Stimulated activated CD8-positive, alpha-beta memory T cell treated with anti-CD3 and anti-CD28 coated beads, Interleukin-15, amount 100 ng/mL, for 4 hours (primary cell): ENCODE measurements at places on chromosomes 6 and 20.

DNA sequence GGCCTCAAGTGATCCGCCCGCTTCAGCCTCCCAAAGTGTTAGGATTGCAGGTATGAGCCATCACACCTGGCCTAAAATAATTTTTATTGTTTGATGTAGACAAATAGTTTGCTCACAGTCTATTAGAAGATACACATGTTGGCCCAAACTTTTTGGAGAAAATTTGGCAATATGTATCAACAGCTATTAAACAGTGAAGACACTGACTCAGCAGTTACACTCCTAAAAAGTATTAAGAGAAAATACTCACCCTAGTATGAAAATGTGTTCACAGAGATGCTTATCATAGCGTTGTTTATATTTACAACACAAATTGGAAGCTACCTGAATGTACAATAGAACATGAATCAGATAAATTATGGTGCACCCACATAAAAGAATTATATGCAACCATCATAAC, 173.1 kb downstream of the WDR27 start:
- DNase-seq, result no peak

DNA sequence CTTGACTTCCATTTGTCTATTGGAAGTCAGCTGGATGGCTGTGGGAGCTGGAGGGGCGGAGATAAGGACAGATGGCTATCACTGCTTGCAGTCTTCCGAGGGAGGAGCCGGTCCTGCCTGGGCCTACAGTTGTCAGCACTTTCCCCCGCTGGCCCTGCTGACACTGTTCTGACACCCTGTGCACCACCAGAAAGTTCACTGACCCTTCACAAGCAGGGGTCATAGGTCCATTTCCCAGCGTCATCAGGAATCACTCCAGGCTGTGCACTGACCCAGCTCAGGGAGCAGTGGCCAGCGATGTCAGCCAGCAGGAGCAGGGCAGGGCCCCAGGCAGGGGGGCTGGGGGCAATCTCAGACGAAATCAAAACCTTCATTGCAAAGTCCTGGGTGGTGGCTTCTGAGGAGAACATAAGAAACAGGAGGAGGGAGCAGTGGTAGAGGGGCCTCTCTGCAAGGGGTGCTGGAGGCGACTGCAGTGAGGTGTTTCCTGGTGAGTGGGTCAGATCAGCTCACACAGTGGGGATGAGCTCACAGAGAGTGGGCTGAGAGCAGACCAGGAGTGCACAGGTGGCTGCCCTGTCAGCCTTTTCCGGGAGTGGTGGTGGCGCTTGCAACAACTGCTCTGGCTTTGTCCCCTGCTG, 26.5 kb upstream of the PLEKHG1 start:
- DNase-seq, result no peak

- DNase-seq, result no peak
These were observed 106.5 kb upstream of the TRAF3IP2 start for GRCh38 chr6:111711984-111712752.

DNA sequence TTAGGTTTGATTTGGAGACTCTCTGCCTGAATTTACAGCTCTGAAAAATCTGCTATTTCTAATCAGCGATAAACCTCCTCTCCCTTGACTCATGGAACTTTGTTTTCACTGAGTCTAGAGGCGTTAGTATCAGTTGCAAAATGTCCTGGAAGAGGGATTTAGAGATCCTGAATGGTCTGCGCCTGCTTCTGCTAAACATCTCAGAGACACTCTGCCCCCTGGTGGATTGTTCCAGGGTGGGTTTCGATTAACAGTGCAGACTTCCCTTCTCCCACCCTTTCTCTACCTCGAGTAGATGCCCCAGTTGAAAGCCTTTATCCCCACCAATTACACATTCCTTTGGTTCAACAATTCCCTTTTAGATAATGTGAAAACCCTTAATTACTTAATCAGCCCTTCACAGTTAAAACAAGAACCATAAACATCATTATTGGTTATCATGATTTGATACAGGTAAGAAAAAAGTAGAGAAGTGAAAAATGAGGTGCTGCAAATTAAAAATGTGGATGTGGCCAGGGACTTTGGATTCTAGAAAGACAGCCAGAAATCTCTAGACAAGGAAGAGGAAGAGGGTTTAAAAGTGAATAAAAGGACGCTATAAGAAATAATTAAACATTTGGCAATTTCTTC, 5.5 kb downstream of the HTR1B start:
- no peak for DNase-seq

GRCh38 chr20:17503301-17504065, 27.7 kb downstream of the BFSP1 start:
- no peak for DNase-seq

DNA sequence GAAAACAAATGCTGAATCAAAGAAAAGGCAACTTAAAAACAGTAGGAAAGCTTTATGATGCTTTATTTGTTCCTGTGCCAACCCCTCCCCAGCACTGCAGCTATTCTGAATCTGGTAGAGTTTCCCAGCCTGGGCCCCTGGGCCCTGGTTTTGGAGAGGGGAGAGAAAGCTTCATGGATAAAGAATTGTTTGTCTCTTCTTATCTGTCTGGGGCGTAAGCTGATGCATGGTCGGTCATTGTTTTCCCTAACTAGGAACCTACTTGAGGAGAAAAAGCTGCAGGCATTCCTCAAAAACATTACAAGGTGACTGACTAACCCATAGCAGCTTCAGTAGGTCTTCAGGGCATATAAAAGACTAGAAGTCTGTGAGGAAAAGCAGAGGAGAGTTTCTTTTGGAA, 758.1 kb upstream of the EPHA7 start:
- no peak for DNase-seq

- no peak for DNase-seq
These were observed 47.8 kb upstream of the PLCG1 start for GRCh38 chr20:41089555-41089954.

DNA sequence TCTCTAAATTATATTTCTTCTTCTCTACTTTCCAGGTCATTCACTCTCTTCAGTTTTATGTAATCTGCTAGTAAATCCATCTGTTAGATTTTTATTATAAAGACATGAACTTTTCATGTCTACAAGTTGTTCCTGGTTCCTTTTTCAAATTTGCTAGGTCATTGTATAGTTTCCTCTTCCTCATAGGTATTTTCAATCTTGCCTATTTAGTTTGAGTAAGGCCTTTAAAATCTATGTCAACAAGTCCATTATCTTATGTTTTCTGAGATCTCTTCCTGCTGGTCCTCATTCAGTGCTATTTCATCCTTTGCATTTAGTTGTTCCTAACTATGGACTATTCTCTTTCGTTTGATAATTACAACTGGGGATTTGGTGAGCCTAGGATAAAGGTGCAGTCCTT, 11.0 kb downstream of the RRBP1 start:
- DNase-seq, result no peak

GRCh38 chr6:118993803-118994251, 58.9 kb upstream of the MCM9 start:
- DNase-seq, result no peak

DNA sequence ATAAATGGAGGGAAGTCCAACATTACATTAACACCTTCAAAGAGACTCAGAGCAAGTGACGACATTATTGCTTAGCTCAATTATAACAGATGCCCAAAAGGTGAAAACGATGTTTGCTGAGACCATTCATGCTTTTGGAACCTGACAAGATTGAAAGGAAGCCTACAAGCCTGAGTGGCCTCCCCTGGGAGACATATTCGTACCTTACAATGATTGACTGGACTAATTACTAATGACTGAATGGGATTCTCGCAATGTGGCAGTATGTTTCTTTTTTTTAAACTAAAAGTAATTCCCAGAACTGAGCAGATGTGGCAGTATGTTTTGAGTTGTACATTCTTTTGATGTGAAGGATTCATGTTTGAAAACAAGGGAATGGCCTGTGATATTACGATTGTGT, 49.9 kb downstream of the VEGFA start:
- no peak for DNase-seq

DNA sequence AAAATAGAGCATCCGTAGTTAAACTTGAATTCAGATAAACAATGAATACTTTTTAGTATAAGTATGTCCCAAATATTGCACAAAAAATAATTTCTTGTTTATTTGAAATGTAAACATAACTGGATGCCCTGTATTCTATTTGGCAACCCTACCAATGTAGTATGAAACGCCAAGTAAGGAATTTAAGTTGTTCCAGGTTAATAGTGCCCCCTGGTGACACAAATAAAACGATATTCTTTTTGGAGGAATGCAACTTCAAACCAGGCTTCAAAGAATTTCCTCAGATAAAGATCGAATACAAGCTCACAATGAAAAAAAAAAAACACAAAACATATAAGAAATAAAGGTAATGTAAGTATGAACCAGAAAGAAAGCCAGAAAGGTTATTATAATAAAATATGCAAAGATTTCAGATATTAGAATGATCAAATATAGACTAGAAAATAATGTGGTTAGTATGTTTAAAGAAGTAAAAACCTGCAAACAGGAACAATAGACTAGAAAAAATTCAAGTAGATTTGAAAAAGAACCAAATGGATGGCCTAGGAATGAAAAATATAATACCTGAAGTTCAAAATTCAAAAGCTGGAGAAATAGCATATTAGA, 18.4 kb upstream of the AKAP7 start:
- no peak for DNase-seq
